Upper lobe of right lung (tissue), 1 donor: ENCODE measurements at places on chromosomes 6 and 20.

DNA sequence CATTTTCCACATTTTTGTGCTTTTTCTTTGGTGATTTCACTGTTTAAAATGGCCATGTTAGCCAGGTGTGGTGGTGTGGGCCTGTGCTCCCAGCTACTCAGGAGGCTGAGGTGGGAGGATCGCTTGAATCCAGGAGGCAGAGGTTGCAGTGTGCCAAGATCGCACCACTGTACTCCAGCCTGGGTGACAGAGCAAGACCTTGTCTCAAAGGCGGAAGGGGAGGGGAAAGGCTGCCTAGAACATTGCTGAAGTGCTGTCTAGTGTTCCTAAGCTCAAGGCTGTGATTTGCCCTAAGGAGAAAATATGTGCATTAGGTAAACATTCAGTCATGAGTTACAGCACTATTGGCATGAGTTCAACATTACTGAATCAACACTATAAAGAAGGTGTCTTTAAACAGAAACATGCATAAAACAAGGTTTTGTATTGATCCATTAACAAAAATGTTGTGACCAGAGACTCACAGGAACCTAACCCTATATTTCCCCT is 14.0 kb downstream of the ZC2HC1B start:
- no peaks in the 10 kb centered on the region for H3K4me1 ChIP-seq
- H3K27ac ChIP-seq = no peak overlapping the region
- no peaks in the 10 kb centered on the region for H3K36me3 ChIP-seq
- H3K27me3 ChIP-seq = no peaks in the 10 kb centered on the region
- H3K4me3 ChIP-seq = no peak overlapping the region

DNA sequence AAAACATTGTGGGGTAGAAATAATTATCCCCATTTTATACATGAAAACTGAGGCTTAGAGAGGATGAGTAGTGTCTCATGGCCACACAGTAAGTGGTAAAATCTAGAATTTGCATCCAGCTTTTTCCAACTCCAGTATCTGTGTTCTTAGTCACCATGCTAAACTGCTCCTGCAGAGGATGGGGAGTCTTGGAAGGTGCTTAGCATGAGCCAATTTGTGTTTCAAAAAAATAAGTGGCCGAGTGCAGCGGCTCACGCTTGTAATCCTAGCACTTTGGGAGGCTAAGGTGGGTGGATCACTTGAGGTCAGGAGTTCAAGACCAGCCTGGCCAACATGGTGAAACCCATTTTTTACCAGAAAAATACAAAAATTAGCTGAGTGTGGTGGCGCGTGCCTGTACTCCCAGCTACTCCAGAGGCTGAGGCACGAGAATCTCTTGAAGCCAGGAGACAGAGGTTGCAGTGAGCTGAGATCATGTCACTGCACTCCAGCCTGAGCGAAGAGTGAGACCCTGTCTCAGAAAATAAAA is 2.4 kb downstream of the C6orf89 start:
- H3K27ac ChIP-seq = no peak overlapping the region
- peaks cover 5% of the 10 kb centered on the region for H3K4me1 ChIP-seq
- H3K27me3 ChIP-seq = no peaks in the 10 kb centered on the region
- no peak for DNase-seq

DNA sequence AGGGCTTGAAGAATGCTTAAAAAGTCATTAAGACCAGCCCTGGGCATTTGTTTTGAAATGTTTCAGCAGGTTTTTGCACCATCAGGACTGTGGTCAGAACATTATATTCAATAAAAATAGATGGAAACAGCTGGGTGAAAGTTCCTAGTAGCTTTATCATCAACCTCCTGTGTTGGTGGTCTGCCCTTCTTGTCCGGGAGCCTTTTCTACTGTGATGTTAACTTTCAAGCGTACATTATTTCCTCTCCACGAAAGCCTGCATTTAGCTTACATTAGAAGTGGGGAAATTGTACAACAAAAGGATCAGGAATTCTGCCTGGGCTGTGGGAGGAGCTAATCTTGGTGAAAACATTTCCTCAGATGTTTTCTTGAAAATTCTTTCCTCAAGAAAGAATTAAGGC is 71.1 kb downstream of the LAMA4 start:
- DNase-seq = no peak
- H3K27ac ChIP-seq = no peak overlapping the region
- no peaks in the 10 kb centered on the region for H3K27me3 ChIP-seq
- no peaks in the 10 kb centered on the region for H3K36me3 ChIP-seq

GRCh38 chr20:40892642-40893041 is 136.0 kb upstream of the TOP1 start:
- DNase-seq = no peak
- peaks cover 6% of the 10 kb centered on the region for H3K4me1 ChIP-seq
- no peaks in the 10 kb centered on the region for H3K36me3 ChIP-seq
- H3K4me3 ChIP-seq = no peak overlapping the region
- no peaks in the 10 kb centered on the region for H3K27me3 ChIP-seq
- H3K27ac ChIP-seq = no peak overlapping the region

DNA sequence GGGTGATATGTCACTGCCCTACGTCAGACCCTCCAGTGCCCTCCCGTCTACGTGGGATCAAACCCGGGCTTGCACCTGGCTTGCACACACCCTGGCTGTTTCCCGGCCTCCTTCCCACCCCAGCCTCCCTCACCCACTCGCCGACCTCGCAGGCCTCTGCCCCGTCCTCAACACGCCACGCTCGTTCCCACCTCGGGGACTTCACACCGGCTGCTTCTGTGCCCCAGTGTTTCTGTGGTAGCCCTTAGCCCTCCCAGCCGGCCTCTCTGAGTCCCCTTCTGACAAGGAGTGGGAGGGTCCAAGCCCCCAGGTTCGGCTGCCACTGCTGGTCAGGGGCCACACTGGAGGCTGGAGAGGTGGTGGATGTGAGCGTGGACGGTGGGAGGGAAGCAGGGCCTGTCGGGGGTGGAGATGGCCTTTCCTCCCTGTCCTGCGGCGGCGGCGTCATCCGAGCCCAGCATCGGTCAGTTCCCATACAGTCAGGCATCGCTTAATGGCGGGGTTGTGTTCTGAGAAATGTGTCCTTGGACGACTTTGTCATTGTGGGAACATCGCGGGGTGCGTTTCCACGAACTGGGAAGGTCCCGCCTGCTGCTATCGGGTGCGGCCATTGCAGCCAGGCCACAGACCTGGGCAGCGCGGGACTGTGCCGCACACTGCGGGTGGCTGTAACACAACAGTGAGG is 11.4 kb upstream of the KIF25 start:
- H3K27me3 ChIP-seq = no peaks in the 10 kb centered on the region
- H3K27ac ChIP-seq = no peak overlapping the region
- H3K36me3 ChIP-seq = no peaks in the 10 kb centered on the region
- DNase-seq = peak; percentile 59
- H3K4me3 ChIP-seq = no peak overlapping the region

DNA sequence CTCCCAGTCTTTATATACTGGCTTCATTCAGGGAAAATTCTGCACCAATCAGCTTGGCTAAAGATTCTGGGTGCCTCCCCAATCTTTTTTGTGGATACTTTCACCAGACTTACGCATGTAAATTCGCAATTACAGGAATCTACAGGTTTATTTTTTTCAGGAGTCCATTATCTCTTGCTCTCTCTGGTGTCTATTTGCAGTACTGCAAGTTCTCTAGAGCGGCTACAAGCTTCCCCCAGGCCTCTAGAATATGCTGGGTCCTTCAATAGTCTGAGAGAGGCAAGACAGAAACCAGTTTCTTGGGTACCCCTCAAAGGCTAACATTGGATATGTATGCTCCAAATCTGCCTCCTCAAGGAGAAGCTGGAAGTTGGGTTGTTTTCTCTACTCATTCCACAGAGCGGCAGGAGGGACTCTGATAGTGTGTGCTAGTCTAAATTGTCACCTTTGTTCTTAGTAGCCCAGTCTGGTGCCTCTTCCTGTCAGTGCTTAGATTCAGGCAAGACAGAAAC is 58.5 kb downstream of the SUN5 start:
- no peak for DNase-seq
- H3K4me1 ChIP-seq = no peaks in the 10 kb centered on the region
- no peaks in the 10 kb centered on the region for H3K27me3 ChIP-seq

DNA sequence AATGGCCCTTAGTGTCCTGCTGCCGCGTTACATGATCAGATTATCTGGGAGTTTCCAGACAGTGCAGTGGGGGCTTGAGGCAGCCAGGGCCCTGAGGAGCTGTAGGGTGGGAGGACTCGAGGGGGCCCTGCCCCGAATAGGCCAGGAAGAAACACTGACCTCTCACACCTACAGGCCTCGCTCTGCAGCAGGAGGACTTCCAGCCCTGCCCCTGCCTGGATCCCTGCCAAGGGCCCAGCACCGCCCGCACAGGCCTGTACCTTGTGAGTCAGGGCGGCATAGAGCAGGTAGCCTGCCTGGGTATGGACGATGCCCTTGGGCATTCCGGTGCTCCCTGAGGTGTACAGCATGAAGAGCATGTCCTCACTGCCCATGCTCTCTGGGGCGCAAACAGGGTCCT is 30.1 kb upstream of the APMAP start:
- peaks cover 11% of the 10 kb centered on the region for H3K4me1 ChIP-seq
- no peaks in the 10 kb centered on the region for H3K27me3 ChIP-seq
- H3K4me3 ChIP-seq = no peak overlapping the region
- H3K27ac ChIP-seq = no peak overlapping the region

DNA sequence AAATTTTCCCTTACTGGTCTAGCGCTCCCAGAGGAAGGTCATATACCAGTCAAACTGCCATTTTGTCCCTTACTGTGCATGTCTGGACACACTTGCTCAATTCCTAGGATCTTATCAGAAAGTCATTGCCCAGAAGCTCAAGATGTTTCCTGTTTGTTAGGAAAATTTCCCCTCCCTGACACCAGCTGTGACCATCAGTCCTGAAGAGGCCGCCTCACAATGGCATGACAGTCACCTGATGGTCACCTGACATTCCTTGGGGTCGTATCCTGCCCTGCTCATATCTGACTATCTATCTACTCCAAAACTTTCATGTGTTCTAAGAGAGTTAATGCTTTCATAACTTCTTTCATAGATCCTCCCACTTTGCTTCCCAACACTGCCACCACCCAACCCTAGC is 219.9 kb downstream of the OTOR start:
- no peaks in the 10 kb centered on the region for H3K27me3 ChIP-seq
- H3K27ac ChIP-seq = no peak overlapping the region
- H3K4me1 ChIP-seq = no peaks in the 10 kb centered on the region

- no peaks in the 10 kb centered on the region for H3K4me1 ChIP-seq
- no peak for DNase-seq
- no peak overlapping the region for H3K27ac ChIP-seq
- H3K4me3 ChIP-seq = no peak overlapping the region
These were observed 402.6 kb downstream of the C6orf118 start for GRCh38 chr6:164906766-164907165.
